Putamen (tissue), 1 donor: ENCODE measurements at places on chromosomes 1 and 21.

- no peak for DNase-seq
Observed at GRCh38 chr1:77817368-77818209, 38.1 kb downstream of the MIGA1 start.

DNA sequence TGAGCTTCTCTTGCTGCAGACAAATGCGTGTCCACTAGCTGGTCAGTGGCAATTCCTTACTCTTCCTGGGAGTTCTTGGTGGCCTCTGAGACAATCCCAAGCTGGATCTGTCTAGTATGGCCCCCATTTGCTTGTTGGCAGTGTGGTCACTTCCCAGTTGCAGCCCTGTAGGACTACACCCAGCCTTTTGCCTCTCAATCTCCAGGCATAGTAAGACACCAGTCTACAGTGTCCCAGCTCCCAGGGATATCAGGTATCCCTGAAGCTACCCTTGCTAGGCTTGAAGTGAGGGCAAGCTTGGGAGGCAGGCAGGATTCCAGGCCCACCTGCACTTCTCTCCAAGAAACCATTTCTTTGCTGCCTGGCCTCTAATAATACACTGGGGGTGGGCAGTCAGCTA, 316.6 kb downstream of the RYR2 start:
- DNase-seq, result no peak

GRCh38 chr1:67736750-67737149, 51.7 kb downstream of the GADD45A start:
- DNase-seq, result no peak

- no peak for DNase-seq
Observed at GRCh38 chr1:9413071-9413876, 120.6 kb downstream of the SPSB1 start.
